ENCODE measurements at places on chromosomes 3 and 15. TPM values are rescaled to one million over a fixed set of nuclear protein-coding genes. Genes with fewer than 3 reads are reported as not detected.

P2RY14 gene
- 1.5 TPM for polyA plus RNA-seq

- H3K27me3 ChIP-seq, result no peaks in the 10 kb centered on the region
- no peaks in the 10 kb centered on the region for H3K36me3 ChIP-seq
- H3K27ac ChIP-seq, result no peak overlapping the region
- H3K4me3 ChIP-seq, result no peak overlapping the region
- H3K4me1 ChIP-seq, result no peaks in the 10 kb centered on the region
Observed at GRCh38 chr3:40800343-40800742, 275.6 kb downstream of the ZNF621 start.

DNA sequence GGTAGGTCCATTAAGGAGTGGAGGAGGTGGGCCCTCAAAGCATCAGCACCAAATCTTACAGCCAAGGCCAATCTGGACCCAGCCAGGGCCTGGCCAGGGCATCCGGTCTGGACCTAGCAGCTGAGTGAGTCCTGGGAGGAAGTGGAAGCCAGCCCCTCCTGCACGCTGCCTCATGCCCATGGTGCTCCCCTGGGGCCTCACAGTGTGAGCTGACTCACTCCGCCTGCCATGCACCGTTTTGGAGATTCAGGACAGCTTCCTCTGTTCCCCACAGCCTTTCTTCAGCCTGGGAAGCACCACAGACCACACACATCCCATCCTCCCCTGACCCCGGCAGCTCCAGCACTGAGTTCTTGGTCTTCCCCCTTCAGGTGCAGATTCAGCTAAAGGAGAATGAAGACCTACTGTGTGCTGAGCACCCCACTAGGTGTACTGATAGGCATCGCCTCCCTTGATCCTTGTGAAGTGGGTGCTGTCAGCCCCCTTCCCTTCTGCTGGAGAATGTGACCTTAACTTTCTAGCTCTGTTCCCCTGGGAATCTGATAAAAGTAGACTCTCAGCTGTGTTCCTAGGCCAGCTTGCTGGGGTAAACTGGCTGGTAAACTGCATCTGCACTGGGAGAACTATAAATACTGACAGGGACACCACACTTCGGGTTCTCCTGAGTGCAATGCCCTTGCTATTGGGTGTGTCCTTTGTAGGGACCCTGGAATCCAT lies 36.8 kb upstream of the SEC13 start:
- H3K36me3 ChIP-seq, result no peaks in the 10 kb centered on the region
- H3K27ac ChIP-seq, result no peak overlapping the region
- H3K4me1 ChIP-seq, result no peaks in the 10 kb centered on the region
- no peak overlapping the region for H3K4me3 ChIP-seq

DNA sequence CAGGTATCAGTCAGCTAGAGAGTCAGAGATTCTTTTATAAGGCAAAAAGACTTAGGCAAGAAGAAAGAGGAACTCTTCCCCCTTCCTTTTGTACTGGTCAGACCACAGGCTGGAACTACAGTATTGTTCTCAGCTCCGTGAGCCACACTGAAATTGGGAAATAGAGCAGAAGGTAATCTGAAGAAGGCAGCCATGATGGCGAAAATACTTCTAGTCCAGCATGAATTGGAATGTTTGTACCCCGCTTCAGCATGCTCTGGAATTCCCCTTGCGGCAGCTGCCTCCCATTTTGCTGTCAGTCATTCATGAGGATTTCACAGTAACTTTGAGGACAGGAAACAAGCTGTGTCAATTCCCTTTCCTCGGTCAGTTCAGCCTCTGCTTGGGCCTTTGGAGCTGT lies 96.2 kb downstream of the CORO2B start:
- no peak for DNase-seq
- H3K27me3 ChIP-seq, result peaks cover 8% of the 10 kb centered on the region
- peaks cover 2% of the 10 kb centered on the region for H3K4me1 ChIP-seq

IL17RE gene
- not detected for polyA plus RNA-seq

Measured in immature natural killer cell (primary cell).